Uterus (tissue), 4 donors: ENCODE measurements at places on chromosomes 4 and X. TPM values are rescaled to one million over a fixed set of nuclear protein-coding genes. Genes with fewer than 3 reads are reported as not detected.
A peak's percentile ranks its signal among the peaks of the same experiment; 100 is the strongest.

- DNase-seq, result no peak
Observed at GRCh38 chrX:68936608-68937007, 107.8 kb downstream of the EFNB1 start.

- no peak for DNase-seq
Observed at GRCh38 chrX:13412208-13412600, 92.4 kb upstream of the ATXN3L start.

- no peak for DNase-seq
Observed at GRCh38 chr4:168374772-168375523, 56.4 kb upstream of the DDX60 start.

DNA sequence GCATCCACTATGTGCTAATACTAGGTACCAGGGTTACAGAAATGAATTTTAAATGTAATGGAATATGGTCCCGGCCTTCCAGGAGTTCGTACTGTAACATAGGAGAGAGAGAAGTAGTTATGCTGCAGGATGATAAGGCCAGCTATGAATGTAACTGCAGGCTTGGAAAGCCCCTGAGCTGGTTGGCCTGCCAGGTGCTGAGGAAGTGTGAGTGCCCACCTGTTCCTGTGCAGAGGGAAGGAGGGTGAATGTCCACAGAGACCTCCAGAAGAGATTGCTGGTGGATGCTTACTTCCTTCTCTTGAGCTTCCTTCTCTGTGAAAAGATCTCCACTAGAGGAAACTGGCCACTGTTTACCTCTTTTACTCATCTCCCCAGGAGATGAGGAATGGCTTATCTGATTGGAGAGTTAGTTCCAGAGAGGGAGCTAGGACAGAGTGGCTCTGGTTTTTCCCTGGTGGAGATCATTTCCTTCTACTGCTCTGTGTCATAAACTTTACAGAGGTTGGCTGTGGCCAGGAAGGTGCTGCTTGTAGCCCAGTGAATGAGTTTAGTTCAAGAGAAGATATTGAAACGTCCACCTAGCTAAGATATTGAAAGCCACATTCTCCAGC is 114.0 kb upstream of the LNX1 start:
- DNase-seq, result no peak

- DNase-seq, result no peak
Observed at GRCh38 chr4:118751629-118752323, 66.6 kb downstream of the METTL14 start.

TAB3 gene
- 21.2 TPM for total RNA-seq

DNA sequence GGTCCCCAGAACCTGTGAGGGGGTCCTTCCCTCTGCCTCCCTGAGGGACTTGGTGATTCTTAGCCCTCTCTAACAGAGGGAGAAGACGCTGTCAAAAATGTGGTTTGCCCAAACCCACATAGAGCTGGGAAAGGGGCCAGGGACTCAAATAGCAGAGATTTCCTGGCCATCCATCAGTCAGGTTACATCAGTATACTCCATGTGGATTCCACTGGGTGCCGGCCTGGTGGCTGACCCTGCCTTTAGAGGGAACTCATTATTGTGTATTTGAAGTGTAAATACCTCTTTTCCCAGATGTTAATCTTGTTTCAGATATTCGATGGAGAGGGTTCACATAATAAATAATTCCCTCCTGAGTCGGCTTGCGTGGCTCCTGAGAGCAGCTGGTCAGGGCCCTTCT is 130.3 kb downstream of the TBL1X start:
- no peak for DNase-seq

PPP4R3C gene
- total RNA-seq, result not detected

TMEM271 gene
- not detected for total RNA-seq

GRCh38 chr4:7778510-7779431 is 160.9 kb downstream of the AFAP1 start:
- no peak for DNase-seq

GRCh38 chr4:70496231-70496630 is 22.1 kb upstream of the AMTN start:
- no peak for DNase-seq

GIMD1 gene
- not detected for total RNA-seq

DNA sequence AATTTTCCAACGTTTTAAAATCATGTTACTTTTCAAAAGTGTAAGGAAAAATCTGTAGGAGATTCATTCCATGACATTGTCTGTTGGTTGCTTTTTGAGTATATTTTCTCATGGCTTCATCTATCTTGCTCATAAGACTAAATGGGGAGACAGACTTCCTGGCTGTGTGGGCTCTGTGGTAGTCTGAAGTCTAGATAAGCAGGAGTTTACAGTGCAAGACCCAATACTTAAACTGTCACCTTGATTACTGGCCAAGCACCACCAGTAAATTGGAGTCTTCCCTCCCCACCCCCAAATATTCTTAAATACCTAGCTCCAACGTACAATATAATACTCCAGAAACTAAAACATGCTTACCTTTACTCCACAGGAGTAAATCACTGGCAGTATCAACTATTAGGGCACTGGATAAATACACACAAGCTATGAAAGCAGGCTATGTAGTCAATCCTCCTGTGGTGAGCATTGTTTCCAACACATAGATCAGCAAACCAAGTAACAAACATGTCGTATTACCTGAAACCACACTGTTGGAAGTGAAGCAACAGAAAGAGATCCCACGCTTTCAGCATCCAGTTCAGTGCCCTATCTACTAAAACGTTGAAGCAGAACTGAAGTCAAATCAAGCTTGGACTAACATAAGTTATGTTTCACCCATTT is 6.2 kb downstream of the HNRNPD start:
- no peak for DNase-seq

DNA sequence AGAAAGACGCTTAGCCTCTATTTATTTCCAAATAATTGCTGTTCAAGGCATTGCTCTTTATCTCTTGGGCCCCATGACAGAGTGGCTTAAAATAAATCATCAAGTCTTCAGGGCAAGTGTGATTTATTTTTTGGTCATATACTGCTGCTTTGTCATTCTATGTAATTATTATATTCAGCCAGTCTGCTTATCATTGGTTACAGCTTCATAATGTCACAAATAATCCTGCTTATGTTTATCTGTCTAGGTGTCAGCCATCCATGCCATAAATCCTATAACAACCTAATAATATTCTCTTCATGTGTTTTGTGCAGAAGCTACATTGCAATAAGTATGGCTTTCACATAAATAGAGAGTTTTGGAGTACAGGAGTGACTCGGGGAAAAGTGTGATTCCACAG is 41.0 kb downstream of the HHIP start:
- DNase-seq, result no peak

DNA sequence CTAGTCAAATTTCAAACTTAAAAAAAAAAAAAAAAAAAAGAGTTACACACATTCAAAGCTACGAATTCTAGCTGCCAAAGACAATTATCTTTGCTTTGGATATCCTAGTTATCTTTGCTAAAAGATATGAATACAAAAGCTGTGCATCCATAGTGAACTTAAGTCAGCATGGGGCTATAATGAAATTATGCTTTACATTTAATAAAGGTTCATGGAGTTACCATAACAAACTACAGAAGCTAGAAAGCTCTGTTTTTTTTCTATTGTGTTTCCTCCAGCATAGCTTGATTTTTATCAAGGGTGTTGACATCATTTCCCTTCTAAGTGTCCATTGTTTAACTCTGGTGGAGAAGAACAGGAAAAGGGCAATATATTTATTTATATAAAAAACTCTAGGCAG is 234.1 kb downstream of the ANKRD50 start:
- DNase-seq, result no peak

GRCh38 chr4:182491719-182492118 is 248.5 kb downstream of the TENM3 start:
- no peak for DNase-seq

GRCh38 chr4:108359130-108359985 is 190.6 kb upstream of the LEF1 start:
- DNase-seq, result no peak

DGAT2L6 gene
- total RNA-seq, result not detected

GRCh38 chrX:40004246-40004535 is 93.6 kb downstream of the BCOR start:
- no peak for DNase-seq

- no peak for DNase-seq
Observed at GRCh38 chrX:51614353-51615012, 4.2 kb downstream of the CENPVL3 start.

PRKX gene
- total RNA-seq, result 27.9 TPM

ZDHHC9 gene
- total RNA-seq, result 12.0 TPM

GRCh38 chr4:145180298-145181090 is at the start of gene OTUD4:
Gene OTUD4, minus strand, starts transcription at chr4:145180589. Its CDS starts 616 bp downstream, at chr4:145179973.
- DNase-seq, result peak; percentile 94

PAGE5 gene
- total RNA-seq, result not detected

DNA sequence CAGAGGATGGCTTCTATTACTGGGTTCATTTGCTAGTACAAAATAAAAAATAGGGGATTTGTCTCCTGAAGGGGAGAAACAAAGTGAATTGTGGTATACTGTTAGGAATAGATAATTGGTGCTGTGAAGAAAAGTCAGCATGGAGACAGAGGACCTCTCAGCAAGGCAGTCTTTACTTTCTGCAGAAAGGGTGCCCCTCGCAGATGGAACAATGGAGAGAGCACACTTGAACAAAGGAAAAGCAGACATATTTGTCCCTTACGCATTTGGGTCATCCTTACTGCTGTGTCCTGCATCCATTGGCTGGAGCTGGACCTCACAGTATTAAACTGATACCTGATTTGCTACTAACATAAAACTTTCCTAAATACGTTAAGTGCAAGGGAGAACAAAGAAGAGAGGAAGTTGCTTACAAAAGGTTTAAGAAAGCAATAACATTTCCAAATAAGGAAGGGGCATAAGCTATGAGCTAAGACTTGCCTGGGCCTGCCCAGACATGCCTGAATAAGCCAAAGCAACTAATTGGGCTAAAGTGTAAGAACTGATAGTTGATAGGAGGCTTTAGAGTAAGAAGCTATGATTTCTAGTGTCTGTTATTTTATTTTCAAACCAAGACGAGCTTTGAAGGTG is 83.8 kb downstream of the CCKAR start:
- no peak for DNase-seq

GRCh38 chr4:74112399-74113105 is 13.6 kb upstream of the CXCL2 start:
- no peak for DNase-seq

PI4K2B gene
- 27.4 TPM for total RNA-seq

DNA sequence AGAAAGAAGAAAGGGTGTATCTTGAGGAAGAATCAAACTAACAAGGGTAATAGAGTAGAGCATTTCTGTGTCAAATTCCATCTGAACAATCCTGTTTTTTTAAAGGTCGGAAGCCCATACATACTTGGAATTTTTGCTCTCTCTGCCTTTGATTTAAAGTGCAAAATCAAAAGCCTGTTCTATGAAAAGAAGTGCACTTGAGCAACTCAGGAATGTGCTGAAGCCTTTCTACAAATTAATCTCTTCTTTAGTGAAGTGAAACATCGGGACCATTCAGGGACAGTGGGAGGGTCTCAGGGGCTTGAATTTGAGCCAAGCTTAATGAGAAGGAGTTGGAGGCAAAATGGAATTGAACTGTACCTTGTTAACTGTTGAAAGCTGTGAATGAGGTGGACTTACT is 1008.5 kb upstream of the LCORL start:
- no peak for DNase-seq

DNA sequence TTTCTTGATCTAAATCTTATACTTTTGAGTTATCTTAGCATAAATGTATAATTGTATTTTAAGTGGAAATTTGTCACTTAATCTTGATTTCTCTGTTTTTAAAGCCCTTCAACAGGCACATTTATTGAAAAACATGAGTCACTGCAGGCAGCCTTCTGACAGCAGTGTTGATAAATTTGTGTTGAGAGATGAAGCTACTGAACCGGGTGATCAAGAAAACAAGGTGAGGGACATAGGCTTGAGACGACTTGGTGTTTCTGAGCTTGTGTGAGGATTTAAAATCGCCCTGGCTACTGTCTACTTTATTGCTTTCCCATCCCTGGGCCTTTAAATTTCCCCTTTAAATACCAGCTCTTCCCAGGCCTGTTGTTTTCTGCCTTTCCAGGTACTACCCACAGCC is 55.7 kb downstream of the HTT start:
- DNase-seq, result no peak

DNA sequence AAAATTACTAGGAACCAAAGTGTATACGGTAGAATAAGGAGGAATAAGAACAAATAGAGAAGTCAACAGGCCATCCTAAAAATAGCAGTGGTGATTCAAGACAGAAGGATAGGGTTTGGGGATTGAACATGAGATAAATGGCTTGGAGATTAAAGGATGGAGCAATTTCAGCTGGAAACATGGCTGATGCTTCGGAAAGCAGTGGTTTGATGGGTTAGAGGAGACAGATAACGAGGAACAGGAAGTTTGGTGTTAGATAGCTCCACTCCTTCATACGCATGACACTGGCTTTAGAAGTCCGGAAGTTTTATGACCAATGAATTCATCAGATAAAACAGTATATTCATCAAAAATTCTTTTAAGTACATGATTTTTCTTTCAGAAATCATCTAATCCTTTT is 70.8 kb upstream of the GALNTL6 start:
- DNase-seq, result no peak

- no peak for DNase-seq
Observed at GRCh38 chr4:12697970-12698369, 786.2 kb downstream of the RAB28 start.

SERPINA7 gene
- total RNA-seq, result not detected

CBR4 gene
- 40.8 TPM for total RNA-seq

DNA sequence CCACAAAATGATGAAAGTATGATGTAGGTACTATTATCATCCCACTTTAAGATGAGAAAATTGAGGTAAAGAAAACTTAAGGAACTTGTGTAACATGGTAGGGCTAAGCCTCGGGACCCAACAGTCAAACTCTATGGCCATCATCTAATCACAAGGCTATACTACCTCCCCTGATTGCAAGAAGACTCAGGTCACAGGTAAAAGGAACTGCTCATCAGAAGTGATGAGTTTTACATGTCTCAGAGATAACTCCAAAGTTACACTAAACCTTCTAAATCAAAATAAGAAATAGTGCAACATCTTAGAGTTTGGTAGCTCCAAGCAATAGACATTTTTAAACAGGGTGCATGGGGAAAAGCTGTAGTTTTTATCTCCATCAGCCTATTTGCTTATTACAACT is 96.5 kb upstream of the MYOZ2 start:
- no peak for DNase-seq

PLXNB3 gene
- 2.3 TPM for total RNA-seq

TMEM175 gene
- total RNA-seq, result 20.3 TPM

GRCh38 chr4:107432451-107432850 is 287.6 kb downstream of the PAPSS1 start:
- DNase-seq, result no peak

GRCh38 chr4:91527056-91527455 is 776.7 kb upstream of the GRID2 start:
- no peak for DNase-seq

PDE6B gene
- total RNA-seq, result not detected

UGT2B10 gene
- total RNA-seq, result not detected

HSPA4L gene
- total RNA-seq, result 3.5 TPM
